ENCODE measurements at places on chromosomes 3 and 15.

DNA sequence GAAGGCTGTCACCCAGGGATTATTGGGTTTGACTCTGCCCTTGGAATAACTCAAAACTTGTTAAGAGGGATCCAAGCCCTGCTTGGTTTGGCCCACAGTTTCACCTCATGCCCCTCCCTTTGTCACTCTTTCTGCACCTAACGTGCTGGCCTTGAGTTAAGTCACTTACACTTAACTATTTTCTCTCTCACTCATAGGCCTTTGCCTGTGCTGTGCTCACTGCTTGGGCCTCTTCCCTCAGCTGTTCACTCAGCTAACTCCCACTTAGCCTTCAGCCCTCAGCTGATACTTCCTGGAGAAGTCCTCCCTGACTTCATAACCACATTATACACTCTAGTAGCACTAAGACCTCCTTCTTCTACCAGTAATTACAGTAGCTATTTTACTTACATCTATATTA, 133.3 kb downstream of the CMSS1 start:
- no peak for DNase-seq

GRCh38 chr3:51944451-51945021, 2.4 kb downstream of the PARP3 start:
- DNase-seq, result no peak

DNA sequence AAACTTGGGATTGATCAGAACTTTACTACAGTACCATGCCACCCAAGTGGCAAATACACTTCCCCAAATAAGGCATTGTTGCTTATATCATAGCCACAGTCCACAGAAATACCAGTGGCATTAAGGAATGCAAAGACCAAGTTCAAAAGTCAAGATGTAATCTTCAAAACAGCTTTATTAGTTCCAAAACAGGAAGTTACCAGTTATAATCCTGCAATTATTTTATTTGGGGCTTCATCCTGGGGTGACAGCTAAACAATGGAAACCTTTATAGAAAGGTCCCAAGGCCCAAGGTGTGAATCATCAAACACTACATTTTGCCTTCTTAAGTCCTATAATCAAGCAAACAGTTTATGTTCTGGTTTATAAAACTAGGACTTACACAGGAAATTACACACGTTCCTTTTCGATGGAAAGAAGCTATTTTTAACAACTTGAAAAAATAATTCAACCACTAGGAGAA, 30.3 kb upstream of the RNF7 start:
- peak; percentile 50 for DNase-seq

- DNase-seq, result no peak
These were observed 15.4 kb downstream of the ZSCAN2 start for GRCh38 chr15:84616235-84616634.

DNA sequence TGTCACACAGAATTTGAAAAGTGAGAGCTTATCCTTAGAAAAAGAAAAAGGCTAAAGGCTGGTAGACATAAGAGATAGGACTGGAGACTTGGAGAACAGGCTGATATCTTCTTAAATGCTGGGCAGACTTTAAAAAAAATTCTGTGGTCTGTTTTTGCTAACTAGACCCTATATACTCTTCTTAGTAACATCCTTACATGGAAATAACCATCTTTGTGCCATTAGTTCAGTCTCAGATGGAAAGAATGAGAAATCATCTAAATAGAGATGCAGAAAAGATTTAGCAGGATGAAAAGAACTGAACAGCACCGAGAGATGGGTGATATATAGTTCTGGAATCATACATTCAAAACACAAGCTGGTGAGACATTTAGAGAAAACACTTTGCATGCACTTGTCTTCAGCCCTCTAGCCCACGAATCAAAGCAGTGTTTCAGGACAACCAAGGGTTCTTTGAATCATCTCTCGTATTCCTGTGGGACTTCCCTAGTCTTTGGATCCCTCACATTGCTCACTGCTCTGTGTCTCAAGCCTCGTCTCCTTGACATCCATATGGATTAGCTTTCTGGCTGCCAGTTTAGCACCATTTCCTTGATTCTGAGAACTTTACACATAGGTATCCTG, 93.0 kb upstream of the LYSMD4 start:
- no peak for DNase-seq

- DNase-seq, result no peak
These were observed 41.1 kb downstream of the NGRN start for GRCh38 chr15:90306560-90306959.

- no peak for DNase-seq
These were observed 39.3 kb upstream of the FURIN start for GRCh38 chr15:90829126-90829525.

DNA sequence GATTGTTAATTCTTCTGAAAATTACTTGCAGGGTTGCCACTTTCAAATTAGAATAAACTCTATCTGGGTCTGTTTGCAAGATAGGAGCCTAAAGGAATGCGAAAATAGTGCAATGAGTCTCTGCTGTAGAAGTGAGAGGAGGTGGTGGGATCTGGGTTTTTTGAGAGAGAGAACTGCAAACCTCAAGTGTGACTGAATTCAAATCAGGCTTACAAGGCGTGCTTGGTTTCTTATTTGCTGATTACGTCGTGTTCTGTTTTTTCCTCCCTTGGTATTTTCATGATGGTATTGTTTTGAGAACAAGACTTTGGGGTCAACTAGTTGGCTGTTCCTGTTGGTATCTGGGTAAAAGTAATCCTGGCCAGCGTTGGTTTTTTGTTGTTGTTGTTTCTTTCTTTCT, 490.9 kb upstream of the CFAP20DC start:
- DNase-seq, result no peak

DNA sequence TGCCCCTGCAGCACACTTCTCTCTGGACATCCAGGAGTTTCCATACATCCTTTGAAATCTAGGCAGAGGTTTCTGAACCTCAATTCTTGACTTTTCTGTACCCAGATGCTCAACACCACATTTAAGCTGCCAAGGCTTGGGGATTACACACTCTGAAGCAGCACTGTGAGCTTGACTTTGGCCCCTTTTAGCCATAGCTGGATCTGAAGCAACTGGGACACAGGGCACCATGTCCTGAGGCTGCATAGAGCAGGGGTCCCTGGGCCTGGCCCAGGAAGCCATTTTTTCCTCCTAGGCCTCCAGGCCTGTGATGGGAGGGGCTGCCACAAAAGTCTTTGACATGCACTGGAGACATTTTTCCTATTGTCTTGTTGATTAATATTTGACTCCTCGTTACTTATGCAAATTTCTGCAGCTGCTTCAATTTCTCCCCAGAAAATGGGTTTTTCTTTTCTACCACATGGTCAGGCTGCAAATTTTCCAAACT, 694.0 kb downstream of the DIPK2A start:
- DNase-seq, result no peak

- DNase-seq, result peak; percentile 24
These were observed 84.0 kb downstream of the CFAP20DC start for GRCh38 chr3:58965865-58966264.

DNA sequence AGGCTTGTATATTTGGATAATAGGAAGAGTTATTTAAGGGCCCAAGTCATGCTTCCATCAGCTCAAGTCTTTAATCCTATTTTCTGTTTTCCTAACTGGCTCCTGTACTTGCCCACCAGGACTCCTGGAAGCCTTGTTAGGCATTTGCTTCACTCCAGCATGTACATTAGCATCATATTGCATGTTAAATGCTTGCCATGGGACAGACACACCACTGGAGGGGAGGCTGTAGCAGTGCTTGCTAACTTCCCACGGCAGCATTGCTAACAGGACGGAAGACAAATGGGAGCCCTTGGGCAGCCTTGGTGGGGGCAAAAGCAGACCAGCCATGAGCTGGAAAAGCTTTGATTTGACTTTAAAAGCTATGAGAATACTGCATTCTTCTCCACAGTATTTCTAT, 6.1 kb downstream of the TMOD2 start:
- DNase-seq, result no peak

- peak; percentile 9 for DNase-seq
These were observed 129.6 kb downstream of the FMN1 start for GRCh38 chr15:33064878-33065277.

- DNase-seq, result no peak
These were observed 979 bp upstream of the ZNF621 start for GRCh38 chr3:40523781-40524180.

- DNase-seq, result no peak
These were observed 40.7 kb downstream of the ARHGEF3 start for GRCh38 chr3:56761023-56761422.

DNA sequence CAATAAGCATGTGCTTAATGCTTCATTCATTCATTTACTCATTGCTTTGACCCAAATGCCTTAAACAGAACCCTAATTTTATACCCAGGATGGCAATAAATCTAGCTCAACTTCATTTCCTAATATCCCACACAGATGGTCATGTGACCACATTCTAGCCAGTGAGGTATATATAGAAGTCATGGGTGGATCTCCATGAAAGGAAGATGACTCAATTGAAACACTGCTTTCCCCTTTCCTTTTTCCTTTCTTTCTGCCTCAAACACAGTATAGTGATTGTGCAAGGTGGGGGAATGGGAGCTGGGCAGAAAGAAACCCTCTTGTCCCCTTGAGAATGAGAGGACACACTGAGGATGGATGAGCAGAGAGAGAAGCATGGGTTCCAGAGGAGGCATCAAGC, 183.5 kb upstream of the PRICKLE2 start:
- DNase-seq, result no peak

- DNase-seq, result no peak
These were observed 116.3 kb downstream of the PDZRN3 start for GRCh38 chr3:73508330-73508954.

- DNase-seq, result no peak
These were observed 2.1 kb downstream of the TNK2 start for GRCh38 chr3:195905970-195906864.

DNA sequence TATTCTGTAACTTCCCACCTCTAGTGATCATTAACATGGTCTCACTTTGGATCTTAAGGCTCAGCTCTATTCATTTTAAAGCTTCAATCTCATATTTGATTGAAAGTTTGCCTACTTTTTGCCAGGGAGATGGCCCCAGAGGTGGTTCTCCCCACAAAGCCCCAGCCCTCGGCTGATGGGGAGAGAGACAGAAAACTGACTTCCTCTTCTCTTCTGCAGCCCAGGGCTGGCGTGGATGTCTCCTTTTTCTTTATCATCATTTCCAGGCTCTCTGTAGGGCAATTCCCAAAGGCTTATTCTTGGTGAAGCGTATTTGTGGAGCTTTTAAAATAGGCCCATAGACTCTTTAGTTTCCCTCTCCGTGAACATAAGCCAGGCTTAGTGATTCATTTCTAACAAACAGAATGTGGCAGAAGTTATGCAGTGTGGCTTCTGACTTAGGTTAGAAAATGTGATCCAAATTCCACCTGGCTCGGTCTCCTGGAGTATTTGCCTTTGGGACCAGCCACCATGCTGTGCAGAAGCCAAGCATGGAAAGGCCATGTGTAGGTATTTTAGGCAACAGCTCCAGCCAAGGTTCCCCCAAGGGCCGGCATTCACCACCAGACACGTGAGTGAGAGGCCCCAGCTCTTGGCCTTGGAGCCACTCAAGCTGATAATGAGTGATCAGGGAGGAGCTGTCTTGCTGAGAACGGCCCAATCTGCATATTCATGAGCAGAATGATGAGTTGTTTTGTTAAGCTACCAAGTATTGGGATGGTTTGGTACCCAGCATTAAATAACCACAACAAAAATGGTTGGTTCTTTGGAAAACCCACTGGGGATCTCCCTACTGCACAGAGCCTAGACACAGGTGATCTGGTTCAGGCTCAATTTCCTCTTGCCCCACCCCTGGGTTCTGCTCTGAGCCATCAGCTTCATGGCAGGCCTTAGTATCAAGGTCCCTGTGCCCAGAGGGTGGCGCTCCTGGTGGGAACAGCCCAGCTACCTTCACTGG, 353.2 kb upstream of the PROK2 start:
- no peak for DNase-seq

- peak; percentile 37 for DNase-seq
These were observed 39.1 kb downstream of the KLF13 start for GRCh38 chr15:31365655-31366127.

GRCh38 chr3:179196098-179196497, 47.9 kb downstream of the PIK3CA start:
- DNase-seq, result peak; percentile 62

DNA sequence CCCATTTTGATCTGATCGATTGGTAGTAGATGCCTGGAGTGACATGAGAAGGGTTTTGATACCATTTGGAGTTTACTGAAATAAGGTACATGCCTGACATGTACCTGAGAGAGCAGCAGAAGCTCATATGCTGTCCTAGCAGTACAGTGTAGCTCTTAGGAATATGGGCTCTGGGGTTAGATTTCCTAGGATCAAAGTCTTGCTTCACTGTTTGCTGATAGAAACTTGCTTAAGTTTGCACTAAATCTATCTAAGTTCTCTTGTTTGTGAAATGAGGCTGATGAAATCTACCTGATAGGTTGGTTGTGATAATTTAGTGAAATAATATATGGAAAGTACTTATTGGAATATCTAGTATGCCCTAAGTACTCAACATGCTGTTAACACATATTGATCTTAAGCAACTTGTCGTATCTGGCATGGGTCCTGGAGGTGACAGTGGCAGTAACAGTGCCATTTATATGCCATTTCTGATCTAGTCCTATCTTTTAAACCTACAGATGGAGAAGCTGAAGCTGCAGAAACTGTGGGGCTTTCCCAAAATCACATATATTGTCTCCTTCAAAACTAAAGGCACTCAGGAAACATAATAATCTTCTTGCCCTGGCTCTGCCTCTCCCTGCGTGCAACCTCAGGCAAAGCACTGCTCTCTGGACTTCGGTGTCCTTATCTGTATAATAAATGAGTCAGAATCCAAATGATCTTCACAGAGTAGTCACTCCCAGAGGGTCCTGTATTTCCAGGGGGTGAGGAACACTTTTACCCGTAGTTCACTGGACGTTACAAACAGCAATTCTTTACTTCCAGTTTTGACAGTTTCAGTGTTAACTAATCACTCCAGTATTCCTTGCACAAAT, 223.6 kb upstream of the SETMAR start:
- DNase-seq, result no peak

GRCh38 chr15:45714590-45715488, 80.0 kb downstream of the SQOR start:
- DNase-seq, result peak; percentile 11

GRCh38 chr15:41219381-41219780, 11.2 kb downstream of the EXD1 start:
- DNase-seq, result no peak

DNA sequence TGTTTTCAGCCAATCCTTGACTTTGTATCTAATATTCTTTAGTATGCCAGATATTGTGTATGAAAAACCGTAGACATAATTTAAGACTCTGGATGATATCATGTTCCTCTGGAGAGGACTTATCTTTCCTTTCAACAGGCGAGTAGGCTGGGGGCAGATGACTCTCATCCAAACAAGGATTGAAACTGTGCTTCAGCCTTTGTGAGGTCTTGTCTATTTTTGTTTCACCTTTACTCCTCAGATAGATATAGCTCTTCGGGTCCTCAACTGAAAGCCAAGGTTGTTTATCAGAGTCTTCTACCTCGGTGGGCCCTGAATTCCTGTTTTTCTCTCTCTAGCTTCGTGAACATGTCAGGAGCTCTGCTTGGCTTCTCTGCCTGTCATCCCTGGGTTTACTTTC, 66.0 kb downstream of the C3orf20 start:
- no peak for DNase-seq

GRCh38 chr3:73786321-73786807, 161.6 kb upstream of the PDZRN3 start:
- DNase-seq, result peak; percentile 78

GRCh38 chr15:77228828-77229227, 157.9 kb upstream of the TSPAN3 start:
- DNase-seq, result no peak

All from BJ (cell line).